ENCODE measurements at places on chromosomes 12 and 14. TPM values are rescaled to one million over a fixed set of nuclear protein-coding genes. Genes with fewer than 3 reads are reported as not detected.

GRCh38 chr14:31229638-31230572 lies 22.3 kb upstream of the HECTD1 start:
- H3K4me3 ChIP-seq, result no peak overlapping the region
- no peaks in the 10 kb centered on the region for H3K36me3 ChIP-seq
- H3K27me3 ChIP-seq, result no peaks in the 10 kb centered on the region
- no peak for DNase-seq

DNA sequence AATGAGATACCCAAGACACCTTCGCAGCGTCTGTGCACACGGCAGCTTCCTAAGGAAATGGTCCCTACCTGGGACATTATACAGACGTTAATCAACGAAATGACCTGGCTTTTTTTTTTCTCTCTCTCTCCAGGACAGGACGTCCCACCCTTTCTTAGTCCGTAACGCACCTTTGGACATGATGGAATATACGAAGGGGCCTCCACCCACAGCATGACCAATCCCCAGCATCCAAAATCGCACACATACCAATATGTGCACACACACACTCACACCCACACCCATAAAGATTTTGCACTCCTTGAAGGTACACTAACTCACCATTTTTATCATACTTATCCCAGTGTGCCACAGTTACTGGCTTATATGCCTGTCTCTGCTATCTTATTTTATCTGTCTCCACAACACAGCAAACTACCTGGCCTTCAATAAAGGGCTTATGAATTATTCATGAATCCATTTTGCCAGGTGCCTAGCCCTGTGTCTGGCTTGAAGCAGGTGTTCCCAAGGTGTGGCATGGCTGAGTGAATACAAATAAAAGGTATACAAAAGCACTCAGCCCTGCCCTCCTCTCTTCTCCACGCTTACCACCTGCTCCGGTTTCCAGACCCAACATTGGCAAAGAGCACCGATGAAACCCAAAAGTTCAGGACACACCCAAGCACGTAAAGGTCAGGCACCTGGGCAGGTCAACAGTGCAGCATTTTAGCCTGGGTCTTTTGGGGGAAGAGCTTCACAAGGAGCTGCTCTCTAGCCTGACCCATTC lies 2.2 kb downstream of the SCNN1A start:
- no peak for DNase-seq
- no peaks in the 10 kb centered on the region for H3K36me3 ChIP-seq
- H3K4me3 ChIP-seq, result no peak overlapping the region
- H3K27ac ChIP-seq, result peak overlapping the region; percentile 70

GRCh38 chr12:69904777-69905176 lies 79.8 kb downstream of the MYRFL start:
- DNase-seq, result no peak
- peaks cover 4% of the 10 kb centered on the region for H3K27me3 ChIP-seq
- no peak overlapping the region for H3K27ac ChIP-seq
- peaks cover 2% of the 10 kb centered on the region for H3K36me3 ChIP-seq

GRCh38 chr12:114406984-114407841 lies 1.3 kb upstream of the TBX5 start:
- peaks cover 47% of the 10 kb centered on the region for H3K27me3 ChIP-seq
- no peak for DNase-seq
- peaks cover 40% of the 10 kb centered on the region for H3K4me1 ChIP-seq
- no peak overlapping the region for H3K4me3 ChIP-seq
- no peak overlapping the region for H3K27ac ChIP-seq

The ATXN3 gene
- total RNA-seq, result 32.7 TPM
